ENCODE measurements at places on chromosomes 6 and 20.
A peak's percentile ranks its signal among the peaks of the same experiment; 100 is the strongest.

DNA sequence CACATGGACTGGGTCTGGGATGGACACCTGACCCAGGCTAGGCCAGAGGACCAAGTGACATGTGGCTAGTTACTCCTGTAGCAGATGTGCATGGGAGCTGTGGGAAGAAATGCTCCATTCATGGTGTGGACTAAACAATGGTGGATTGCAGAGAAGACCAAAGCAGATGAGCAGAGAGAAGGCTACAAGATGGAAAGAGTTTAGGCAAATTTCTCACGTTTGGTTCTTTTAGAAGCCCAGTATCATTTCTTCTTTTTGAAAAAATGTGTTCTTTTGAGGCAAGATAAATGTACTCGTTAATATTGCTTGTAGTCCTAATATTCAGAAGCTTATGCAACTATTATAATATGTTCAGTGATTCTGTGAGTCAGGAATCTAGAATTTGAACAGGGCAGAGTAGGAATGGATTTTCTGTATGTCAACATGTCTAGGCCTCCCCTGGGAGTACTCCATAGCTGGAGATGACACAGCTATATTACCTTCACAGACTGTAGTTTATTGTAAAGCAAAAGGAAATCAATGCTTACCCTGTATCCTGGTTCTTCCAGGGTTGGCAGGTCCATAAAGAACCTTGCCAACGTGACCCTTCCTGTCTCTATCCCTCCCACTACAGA lies 2.3 kb upstream of the BTN2A1 start:
- DNase-seq = no peak

DNA sequence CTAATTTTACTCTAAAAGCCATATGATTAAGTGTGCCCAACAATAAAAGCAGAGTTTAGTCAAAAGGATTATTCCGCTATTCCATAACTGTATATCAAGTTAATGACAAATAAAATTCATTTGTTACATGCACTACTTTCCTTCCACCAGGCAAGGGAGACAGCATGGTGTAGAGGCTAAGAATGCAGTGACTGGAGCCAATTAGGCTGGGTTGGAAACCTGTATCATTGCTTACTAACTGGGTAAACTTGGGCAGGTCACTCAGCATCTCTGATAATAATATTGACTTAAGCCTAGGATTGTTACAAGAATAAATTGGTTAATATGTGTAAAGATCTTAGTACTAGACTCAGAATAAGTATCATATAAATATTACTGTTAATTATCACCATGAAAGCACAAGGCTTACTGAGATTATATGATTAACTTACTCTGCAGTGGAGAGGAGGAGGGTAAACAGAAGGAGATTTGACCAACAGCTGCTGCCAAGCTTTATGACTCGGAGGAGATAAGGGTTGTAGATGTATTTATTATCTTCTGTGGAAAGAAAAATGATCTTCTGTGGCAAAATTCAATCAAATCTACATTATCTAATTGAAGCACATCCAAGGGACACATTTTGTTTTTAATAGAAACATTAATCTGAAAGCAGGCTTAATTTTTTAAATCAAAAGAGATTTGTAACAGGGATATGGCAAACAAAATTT lies 1459.9 kb downstream of the GRIK2 start:
- no peak for DNase-seq

GRCh38 chr6:42403421-42403820 lies 48.3 kb downstream of the TRERF1 start:
- DNase-seq = no peak

DNA sequence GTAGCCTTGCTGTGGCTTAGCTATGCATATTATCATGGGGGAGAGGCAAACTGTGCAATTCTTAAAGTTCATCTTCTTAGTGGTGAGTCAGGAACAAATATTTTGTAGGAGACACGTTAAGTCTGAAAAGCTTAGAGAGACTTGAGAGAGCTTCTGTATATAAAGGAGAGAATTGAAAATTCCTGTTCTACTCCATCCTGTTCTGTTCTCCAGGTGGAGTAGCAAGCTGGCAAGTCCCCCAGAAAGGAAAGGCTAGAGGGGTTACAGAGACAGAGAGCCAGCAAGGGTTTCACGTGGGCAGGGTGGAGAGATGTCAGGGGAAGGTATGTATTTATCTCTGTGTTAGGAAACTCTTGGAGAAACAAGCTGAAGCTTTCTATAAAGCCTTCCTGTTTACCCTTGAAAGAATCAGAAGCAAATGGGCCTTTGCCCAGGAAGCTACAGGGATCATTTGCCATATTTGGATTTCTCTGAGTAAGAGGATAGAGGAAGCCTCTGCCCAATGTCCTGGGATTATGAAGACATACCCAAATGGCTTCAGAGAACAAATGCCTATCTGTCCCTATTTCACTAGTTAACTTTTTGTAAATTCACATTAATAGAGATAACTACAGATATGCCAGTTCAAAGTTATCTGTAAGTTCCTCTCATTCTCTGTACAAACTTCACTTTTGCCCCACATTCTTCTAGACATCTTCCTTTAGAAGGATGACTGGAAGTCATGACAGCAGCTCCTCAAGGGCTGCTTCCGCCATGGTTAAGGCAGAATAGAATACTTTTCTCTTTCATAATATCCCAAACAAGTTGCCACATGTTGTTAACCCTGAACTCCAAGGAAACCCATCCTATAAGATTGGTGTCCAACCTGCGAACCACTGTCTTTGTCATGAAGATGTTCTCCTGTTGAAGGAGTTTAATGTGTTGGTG lies 126.7 kb upstream of the NEDD9 start:
- no peak for DNase-seq

GRCh38 chr6:144145541-144145940 lies 4.8 kb upstream of the STX11 start:
- DNase-seq = no peak

DNA sequence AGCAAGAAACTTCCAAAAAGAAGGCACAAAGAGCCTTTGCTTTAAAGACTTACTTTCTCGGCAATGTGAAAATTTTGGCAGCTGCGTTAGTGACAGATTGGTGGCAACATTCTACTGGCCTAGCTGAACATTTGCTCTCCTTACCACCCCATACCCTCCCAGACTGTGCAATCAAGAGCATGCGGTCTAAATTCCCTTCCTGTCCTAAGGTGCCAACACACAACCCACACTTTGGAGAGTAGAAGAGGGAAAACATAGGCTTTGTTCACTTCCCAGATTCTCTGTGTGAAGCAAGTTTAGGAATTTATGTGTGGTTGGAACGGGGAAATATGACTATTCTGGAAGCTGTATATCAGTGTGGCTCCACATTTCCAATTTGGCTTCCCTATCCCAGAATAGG lies 29.8 kb upstream of the NEDD9 start:
- no peak for DNase-seq

DNA sequence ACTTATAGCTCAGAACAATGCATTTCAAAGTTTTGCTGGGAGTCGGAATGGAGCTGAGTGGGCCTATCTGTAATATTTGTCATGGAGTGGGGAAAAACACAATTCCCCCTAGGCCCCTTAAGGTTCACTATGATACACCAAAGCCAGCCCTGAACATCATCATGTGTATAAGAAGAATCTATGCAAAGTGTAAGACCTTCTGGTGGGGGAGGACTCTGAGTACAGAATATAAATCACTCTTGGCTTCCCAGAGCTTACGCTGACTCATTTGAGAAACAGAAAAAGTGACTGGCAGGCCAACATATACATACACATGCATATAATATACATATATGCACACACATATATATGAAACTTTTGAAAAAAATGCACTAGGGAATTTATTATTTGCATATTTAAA lies 54.1 kb upstream of the UBR2 start:
- DNase-seq = no peak

- DNase-seq = peak; percentile 65
These were observed 36.5 kb upstream of the MLN start for GRCh38 chr6:33840048-33840926.

DNA sequence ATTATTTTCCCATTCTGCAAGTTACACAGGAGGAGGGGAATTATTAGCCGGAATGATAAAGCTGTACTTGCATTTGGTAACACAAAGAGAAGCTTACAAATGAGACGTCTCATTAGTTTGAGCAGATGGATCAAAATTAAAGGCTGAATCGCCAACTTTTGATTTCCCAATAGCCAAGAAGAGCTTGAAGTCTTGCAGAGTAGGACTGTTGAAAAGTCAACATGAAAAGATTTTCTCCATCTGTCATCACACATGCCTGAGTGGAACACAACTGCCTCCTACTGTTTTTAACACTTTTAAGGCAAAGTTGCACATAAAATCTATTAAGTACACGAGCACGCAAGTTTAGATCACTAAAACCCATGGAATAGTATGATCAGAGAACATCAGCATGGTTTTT lies 176.2 kb downstream of the ASCC3 start:
- DNase-seq = no peak

- DNase-seq = no peak
These were observed 2.4 kb upstream of the HLA-F start for GRCh38 chr6:29720863-29721262.

GRCh38 chr6:116354236-116354635 lies 16.5 kb upstream of the DSE start:
- no peak for DNase-seq

GRCh38 chr20:43191946-43192863 lies 2.5 kb upstream of the PTPRT start:
- DNase-seq = no peak

- no peak for DNase-seq
These were observed 6.0 kb downstream of the RGS17 start for GRCh38 chr6:153125032-153125431.

DNA sequence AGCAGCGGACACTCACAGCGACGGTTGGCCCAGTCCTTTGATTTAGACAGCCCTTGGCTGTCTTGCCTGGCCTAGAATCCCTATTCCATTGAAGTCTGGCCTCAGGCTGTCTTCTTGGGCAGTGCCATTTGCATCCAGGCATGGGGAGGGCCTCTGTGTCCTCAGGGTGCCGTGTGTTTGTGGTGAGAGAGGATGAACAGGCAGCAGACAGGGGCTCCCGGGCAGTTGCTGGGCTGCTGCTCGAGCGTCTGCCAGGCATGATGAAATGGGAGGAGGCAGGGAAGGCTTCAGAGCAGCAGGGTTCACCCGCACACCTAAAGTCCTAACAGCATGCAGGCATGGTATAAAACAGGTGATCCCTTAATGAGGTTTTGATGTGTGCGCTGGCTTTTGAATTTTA lies 126.9 kb downstream of the SOBP start:
- no peak for DNase-seq

DNA sequence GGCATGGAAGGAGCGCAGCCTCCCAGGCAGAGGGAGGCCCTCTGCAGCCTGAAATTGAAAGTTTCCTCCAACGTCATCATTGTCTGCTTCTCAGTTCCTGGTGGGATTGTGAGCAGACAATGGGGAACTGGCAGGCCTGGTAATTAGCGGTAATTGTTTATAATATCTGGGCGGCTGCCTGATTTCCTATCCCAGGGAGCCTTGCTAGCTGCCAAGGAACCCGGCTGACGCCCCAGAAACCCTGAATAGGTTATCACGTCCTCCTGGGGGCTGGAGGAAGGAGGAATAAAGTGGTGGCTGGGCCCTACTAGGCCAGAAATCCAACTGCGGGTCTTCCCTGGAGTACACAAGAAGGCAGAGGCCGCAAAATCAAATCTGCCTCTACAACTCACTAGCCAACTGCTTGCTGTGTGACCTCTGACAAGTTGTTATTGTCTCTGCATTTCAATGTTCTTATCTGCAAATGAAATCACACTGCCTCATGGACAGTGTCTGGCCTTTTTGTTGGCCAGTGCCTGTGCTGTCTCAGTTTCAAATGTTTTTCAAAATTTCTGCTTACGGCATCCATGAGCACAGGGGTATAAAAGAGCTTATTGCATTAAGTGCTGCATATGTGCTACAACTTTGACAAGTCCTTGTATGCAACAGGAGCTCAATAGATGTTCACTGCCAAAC lies 16.9 kb downstream of the KCNK15 start:
- DNase-seq = no peak

DNA sequence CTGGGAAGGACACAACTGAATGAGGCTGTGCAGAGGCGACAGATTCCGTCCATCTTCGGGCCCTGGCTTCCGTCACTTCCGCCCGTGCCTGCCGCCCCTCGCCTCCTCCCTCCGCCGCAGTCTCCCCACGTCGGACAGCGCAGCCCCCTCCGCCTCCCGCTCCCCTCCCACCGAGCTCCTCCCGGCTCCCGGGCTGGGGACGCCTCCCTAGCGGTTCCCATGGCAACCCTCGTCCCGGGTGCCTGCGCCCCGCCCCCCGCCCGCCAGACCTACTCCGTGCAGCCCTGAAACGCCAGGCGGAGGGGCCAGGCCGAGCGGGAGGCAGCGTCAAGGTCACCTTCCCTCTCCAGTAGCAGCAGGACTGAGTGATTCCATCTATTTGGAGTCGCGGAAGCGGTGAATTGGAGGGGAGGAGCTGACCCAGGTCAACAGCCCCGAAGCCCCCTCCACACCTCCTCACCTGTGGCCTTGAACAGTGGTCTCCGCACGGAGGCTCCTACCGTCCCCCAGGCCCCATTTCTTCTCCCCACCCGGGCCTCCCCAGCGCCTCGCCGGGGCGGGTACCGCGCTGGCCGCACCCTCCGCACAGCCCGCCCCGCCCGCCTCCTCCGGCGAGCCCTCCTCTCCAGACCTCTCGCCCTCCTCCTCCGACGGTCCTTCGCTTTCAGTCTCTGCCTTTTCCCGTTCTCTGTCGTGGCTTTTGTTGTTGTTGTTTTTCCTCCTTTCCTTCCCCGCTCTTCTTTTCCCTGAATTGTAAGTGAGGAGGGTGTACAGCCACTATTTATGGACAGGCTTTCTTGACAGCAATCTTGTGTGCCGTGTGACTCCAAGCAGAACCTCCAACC lies 951 bp downstream of the NRSN2 start:
- DNase-seq = peak; percentile 59

DNA sequence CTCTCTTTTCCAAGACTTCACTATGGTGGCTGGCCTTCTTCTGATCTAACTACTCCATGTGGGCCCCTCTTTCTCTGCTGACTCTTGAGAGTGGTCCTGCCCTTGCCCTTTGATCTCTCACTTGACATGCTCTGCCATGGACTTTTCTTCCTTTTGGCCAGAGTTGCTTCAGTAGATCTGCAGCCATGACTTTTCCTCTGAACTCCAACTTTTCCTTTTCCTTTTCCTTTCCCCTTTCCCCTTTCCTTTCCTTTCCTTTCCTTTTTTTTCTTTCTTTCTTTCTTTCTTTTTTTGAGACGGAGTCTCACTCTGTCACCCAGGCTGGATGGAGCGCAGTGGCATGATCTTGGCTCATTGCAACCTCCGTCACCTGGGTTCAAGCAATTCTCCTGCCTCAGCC lies 88.5 kb downstream of the JAG1 start:
- DNase-seq = no peak

- no peak for DNase-seq
These were observed 302.9 kb downstream of the CDKAL1 start for GRCh38 chr6:20837189-20837588.

GRCh38 chr6:45658958-45659357 lies 281.2 kb upstream of the SUPT3H start:
- no peak for DNase-seq

DNA sequence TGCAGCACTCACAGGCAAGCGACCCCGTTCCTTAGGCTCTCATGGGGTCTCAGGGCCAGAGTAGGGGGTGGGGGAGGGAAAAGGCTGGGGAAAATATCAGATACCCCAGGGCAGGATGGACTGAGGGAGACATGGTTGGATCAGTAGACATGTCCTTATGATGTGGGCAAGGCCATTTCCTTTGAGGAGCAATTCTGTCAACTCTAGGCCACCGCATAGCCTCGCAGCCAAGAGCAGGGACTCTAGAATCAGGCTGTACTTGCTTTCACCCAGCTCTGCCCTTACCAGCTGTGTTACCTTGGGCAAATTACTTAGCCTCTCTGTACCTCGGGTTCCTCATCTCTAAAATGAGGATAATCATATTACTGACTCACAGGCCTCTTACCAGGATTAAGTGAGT lies 2.2 kb upstream of the MAPK13 start:
- DNase-seq = no peak

GRCh38 chr6:121688974-121689373 lies 253.5 kb downstream of the GJA1 start:
- no peak for DNase-seq

GRCh38 chr20:9140162-9140760 lies 71.4 kb downstream of the PLCB4 start:
- no peak for DNase-seq

Measured in NK-92 treated with Interleukin-12 subunit alpha and Interleukin-12 subunit beta, amount 100 ng/mL, for 24 hours (cell line).